MV-4-11 (cell line): ENCODE measurements at places on chromosomes 11 and 22.

DNA sequence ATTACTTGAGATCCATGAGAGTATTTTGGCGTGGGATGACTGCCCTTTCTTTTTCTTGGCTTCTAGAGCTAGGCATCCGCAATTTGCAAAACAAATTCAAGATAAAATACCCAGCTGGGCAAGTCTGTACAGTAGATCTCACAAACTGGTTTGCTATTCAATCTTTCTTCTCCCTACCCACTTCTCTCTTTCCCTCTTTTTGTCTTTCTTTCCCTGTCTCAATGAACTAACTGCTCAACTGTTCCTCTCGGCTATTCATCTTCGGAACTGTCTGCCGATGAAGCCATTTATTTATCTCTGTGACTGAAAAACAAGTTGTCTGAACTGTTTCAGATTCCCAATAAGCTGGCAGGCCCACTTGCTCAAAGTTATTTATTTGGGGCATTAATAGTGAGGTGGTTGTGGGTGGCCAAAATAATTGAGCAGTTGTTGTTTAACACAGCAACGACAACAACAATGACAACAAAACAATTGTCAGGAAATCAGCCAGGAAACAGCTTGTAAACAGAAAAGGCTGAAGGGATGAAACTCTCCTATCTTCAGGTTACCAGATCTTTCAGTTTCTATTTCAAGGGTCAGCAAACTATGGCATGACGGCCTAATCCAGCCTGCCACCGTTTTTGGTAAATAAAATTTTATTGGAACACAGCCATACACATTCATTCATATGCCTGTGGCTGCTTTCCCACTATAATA is 76.0 kb upstream of the MTMR2 start:
- no peak for DNase-seq

DNA sequence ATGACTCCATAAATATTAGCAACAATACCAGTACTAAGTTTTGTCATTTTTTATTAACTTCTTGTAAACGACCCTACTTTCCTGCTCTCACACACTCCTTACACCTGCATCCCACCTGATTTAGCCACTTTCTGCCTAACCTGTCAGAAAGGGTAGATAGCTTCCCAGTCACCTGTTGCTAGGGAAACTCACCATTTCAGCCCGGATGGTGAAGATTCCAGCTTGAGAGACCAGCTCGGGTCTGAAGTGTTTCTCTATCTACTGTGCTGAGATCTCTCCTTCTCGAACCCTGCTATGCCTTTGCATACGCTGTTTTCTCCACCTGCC is at the start of gene PARVG:
Gene PARVG, plus strand, starts transcription at position 220 of the 327 bp plus-strand sequence. CDS start 2,405 bp downstream, outside the sequence.
- peak; percentile 50 for DNase-seq

DNA sequence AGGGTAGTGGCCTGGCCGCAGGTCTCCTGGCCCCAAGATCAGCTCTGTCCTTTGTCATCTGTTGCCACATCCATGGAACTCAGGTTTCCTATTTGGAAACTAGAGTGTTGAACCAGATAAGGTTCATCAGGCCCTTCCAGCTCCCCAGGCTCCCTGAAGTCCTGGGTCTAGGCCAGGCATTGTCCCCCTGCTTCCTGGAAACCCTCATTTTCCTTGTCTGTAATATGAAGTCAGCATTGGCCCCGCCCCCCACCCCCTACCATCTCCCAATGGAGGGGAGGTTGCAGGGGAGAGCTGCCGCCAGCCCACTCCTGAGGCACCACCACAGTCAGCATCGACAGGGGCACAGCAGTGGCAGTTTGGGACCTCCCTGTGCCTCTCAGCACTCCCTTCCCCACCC is 9.0 kb upstream of the MS4A10 start:
- no peak for DNase-seq

GRCh38 chr11:130413405-130414106 is 14.9 kb downstream of the ADAMTS8 start:
- no peak for DNase-seq

DNA sequence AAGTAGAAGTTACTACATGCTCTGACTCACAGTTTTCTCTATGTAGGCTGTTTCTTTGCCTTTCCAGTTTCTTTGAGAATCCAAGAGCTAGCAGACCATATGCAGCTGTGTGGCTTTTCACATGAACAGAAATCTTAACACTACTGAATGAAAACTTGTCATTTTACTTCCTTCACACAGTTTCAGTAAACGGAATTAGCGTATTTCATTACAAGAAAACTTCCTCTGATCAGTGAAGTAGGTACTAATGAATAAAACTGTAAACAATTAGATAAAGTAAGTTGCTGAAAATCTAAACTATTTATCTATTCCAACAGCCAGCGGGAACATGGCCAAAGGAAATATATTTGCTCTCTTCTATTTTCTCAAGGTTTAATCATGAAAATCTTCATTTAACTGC is 953.2 kb downstream of the LRRC4C start:
- no peak for DNase-seq
